ENCODE measurements at places on chromosomes 12 and 14.

DNA sequence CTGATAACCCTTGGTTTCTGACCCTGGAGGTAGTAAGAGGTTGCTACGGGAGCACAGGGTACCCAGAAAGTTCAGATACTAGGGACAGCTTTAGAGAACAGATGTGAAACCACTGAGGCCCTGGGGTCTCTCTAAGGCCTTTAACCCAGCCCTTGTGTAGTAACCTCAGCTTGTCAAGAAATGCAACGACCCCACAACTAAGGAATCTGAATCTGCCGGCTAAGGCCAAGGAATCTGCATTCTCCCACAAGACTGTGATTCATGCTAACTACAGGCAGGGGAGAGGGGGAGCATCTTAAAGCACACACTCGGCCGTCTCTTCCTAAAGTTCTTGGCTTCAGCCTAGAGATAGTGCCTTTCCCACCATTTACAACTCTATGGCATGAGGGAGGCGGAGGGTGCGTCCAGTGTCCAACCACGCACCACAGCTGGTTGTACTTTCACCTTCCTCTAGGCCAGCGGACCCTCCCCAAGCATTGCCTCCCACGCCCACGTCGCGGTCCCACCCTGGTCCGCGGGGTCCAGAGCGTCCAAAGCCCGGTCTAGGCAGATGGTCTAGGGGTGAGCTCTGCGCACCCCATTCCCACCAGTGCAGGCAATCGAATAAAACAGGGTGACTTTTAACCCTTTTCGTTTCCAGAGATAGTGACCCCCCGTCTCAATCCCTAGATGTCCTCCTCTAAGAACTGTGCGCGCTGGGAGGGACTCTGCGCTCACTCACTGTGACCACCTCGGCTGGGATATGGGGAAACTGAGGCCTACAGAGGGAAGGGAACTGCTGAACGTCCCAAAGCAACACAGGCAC, 735 bp upstream of the VASH1 start:
- DNase-seq: no peak

GRCh38 chr12:76777765-76778216, 13.9 kb downstream of the ZDHHC17 start:
- DNase-seq: no peak

GRCh38 chr12:107402041-107403022, 283.3 kb upstream of the PWP1 start:
- peak; percentile 4 for DNase-seq

DNA sequence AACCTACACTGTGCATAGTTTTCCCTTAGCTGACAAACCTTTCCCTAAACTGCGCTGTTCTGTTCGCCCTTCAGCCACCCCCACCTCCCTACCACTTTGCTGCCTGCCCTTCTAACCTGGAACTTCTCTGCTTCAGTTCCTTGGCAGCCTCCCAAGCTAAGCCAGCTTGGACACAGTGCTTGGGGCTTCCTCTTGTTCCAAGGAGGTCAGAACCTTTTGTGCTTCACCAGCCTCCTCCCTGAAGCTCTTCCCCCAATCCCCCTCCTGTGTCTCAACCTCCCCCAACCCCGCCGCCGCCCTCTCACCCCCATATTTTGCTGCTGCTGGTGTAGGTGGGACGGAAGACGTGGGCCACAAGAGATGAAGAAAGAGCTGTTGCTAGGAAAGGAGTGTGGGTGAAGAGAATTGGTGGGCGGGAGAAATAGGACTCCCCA, 8.1 kb upstream of the RIC8B start:
- no peak for DNase-seq

GRCh38 chr14:75495882-75496281, 26.4 kb upstream of the BATF start:
- no peak for DNase-seq

DNA sequence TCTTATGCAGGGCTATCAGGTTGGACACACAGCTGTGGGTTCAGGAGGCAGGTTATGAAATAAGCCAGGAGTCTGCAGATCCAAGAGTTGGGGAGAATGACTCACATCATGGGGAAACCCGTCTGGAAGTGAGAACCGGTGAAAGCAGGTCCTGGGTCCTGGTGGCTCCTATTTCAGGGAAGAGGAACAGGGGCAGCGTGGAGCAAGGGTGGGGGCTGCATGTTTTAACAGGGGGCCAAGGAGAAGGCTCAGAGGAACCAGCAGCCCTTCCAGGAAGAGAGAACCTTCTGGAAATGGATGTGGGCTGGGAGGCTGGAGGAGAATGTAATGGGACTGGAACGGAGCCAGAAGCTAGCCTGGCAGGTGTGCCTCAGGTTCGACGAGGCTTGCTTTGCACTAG, 7.8 kb upstream of the KRT74 start:
- no peak for DNase-seq

GRCh38 chr12:19458733-19459132, 19.4 kb downstream of the AEBP2 start:
- no peak for DNase-seq

- no peak for DNase-seq
Measured at GRCh38 chr12:2689879-2690278, 104.9 kb upstream of the FKBP4 start.

DNA sequence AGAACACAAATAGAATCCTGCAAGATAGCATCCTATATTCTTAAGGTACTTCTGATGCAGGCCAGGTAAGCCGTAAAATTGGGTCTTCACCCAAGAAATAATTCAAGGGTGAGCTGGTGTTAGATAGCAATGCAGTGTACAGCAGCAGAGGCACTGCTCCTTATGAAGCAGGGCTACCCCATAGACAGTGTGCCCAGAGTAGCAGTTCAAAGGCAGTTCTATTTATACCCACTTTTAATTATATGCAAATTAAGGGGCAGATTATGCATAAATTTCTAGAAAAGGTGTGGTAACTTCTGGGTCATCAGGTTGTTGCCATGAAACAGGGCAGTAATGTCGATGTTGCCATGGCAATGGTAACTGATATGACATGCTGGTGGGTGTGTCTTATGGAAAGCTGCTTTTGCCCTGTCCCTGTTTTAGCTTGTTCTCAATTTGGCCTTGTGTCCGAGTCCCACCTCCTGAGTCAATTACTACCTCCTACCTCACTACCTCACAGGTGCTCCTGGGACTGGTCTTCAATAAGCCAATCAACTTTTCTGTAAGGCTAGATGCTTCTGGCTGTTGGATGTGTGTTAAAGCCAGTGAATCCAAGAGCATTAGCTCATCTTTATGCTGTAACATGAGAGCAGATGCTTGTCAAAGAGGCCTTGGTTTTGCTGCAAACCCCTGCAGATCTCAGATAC, 61.0 kb downstream of the PPM1A start:
- DNase-seq: no peak

- no peak for DNase-seq
Measured at GRCh38 chr14:74913986-74914573, 9.0 kb downstream of the RPS6KL1 start.

GRCh38 chr12:120145164-120145563, 28.6 kb upstream of the RAB35 start:
- DNase-seq: no peak

GRCh38 chr14:61322799-61323290, 1.5 kb downstream of the PRKCH start:
- DNase-seq: no peak

DNA sequence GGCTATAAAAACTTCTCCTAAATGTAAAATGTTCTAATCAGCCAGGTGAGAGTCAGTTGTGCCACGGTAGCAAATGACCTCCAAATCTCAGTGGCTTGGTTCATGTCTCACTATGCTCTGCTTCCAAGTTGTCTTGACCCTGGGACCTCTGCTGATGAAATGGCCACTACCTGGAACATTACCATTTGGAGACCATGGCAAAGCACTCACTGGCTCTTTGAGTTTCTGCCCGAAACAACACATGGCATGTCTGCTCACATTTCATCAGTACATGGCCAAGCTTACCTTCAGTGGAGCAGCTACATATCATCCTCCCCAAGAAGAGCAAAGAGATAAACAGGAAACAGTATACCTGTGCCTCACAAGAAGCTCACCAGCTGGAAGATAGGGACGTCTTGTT, 40.2 kb downstream of the PLEKHG7 start:
- no peak for DNase-seq

GRCh38 chr14:79548836-79549235, 662.5 kb downstream of the DIO2 start:
- DNase-seq: no peak

- no peak for DNase-seq
Measured at GRCh38 chr12:74441872-74442271, 95.8 kb upstream of the ATXN7L3B start.

GRCh38 chr12:48160807-48161206, 3.5 kb upstream of the ASB8 start:
- no peak for DNase-seq
